NCI-H2081 treated with DMSO at 0.1 percent for 48 hours (cell line): ENCODE measurements at places on chromosomes 4 and X.

DNA sequence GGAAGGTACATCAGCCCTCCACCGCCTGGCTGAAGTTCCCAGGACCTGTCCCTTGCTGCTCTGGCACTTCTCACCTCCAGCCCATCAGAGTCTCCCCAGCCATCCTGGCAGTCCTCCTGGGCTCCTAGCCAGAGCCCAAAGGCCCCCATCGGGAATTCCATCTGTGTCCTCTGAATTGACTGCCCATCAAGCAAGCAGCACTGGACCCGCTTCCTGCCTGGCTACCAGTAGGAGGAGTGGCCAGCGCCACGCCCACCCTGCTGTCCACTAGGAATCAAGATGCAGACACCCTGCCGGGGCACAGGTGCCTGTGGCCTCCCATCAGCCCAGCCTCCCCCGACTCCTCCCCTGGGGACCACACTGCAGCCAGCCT is 47.2 kb downstream of the C4orf50 start:
- no peak for DNase-seq

GRCh38 chr4:152962150-152962549 is 26.0 kb downstream of the FHDC1 start:
- no peak for DNase-seq

DNA sequence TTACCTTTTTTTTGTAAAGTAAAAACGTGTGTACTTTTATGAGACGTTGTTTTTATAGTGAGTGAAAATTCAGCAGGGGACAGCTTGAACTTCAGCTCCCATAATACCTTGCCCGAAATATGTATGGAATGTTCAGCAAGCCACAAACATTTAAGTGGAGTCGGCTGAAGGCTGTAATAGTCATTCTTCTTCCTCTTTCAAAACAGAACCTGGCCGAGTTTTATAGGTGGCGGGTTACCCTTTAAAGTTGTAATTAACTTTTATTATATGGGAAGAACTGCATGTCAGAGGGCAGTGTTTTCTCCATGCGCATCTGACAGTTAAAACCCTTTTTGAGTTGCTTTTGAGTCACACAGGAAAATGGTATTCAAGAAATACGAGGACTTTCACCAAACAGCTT is 50.7 kb downstream of the CLDN34 start:
- no peak for DNase-seq

DNA sequence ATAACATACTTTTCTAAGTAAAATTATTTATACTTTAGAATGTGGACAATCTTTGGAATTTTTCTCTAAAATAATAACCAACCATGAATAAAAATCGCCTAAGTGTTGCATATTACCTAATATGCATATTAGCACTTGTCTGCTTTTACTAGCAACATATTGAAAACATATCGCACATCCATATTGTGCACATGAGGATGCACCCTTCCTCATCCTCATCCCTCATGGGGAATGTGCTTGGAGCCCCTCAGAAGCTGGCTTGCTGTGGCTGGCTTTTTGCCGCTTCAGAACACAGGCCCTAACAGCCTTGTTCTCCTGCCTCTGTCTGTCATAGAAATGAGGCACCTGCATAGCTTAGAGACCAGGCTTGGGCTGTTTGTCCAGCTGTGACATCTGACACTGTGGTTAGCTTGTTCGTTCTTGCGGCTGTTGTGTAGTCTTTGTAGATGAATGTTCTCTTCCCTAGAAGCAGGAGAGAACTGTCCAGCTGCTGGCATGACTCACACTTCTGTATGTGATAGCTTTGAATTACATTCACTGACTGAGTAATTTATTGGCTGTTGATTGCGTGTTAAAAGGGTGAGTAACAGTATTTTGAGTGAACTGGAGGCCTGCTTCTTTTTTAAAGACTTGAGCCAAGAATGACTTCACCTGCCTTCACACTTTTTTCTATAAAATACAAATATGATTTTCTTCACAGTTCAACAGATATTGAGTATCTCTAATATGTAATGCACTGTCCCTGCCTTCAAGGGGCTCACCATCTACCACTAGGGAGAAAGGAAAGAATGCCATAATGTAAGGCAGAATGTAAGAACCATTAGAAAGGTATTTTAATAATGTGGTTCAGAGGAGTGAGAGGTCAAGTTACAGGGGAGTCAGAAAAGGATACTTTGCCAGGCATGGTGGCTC is 81.9 kb downstream of the HMGB2 start:
- DNase-seq, result peak; percentile 27

DNA sequence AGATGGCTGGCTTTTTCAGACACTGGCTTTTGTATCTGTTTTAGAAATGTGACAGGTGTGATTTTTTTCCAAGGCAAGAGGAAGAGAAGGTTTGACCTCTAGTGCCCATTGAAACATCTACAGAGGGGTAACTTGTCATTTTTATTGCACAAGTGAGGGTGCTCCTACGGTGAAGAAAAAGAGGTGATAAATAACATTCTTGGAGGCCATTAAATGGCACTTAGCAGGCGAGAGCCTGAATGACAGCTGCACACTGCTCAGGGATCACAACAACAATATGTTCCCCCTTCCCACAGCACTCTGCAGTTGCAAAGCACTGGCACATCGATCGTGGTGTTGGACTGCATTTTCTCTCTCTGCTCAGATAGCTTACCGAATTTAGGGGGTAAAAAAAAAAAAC is 22.9 kb downstream of the FAM184B start:
- DNase-seq, result no peak

DNA sequence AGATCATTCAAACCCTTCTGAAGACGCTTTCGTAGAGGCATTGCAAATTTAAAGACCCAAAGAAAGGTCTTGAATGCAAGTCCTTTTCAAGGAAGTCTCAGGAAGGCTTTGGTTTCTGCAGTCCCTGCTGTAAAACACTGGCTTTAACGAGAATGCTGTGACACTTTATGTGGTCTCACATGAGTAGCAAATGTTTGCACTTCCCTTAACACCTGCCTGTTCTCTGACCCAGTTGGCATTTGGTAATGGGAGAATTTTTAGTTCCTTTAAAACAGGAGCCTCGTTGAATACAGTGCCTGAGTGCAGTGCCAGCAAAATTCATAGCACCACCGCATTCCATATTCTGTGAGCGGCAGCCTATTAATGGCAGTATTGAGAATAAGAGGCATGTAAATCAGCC is 330.5 kb upstream of the PRKX start:
- no peak for DNase-seq

DNA sequence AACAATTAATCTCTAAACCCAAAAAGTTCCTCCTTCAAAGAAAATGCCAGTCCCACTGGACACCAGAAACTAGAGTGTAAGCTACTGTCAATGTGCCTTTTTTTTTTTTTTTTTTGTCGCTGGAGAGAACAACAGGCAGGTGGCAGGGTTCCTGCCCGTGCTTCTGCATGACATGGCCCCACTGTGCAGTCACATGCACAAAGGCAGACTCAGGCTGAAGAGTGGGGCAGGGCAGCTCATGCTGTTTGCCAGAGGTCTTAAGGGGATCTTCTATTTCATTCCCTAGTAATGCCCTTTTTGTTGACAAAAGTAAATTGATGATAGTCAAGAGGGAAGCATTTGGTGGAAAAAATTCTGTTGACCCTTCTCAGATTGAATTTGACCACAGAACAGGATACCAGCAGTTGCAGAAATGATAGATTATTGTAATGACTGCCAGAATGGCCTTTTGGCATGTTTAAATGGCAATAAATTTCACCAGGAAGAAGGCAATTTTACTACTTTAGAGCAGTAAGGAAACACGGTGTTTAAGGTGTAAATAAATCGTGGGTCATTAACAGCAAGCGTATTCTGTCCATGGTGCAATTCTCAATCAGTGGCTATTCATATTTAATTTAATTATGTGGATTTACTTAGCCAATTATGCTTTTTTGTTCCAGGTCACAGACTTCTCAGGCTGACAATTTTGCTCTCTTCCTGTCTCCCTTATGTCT is 80.9 kb downstream of the NKX6-1 start:
- DNase-seq, result peak; percentile 67

- no peak for DNase-seq
These were observed 13.6 kb downstream of the PRSS12 start for GRCh38 chr4:118338981-118339765.

DNA sequence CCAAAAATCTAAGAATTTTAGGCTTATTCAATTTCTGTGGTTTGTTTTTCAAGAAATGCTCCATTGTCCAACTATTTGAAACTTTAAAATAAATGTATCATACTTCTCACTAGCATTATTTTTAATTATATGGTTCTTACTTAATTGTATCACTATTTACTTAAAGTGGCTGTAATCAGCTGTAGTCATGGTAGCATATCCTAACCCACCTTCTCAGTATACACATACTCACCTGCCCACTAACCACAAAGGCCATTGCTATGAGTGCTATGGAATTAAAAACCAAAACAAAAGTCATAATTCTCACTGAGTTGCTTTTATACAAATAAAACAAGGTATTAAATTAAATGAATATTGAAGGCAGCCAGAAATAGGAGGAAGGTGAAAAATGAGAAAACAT is 5.0 kb downstream of the FBXO8 start:
- DNase-seq, result peak; percentile 30

DNA sequence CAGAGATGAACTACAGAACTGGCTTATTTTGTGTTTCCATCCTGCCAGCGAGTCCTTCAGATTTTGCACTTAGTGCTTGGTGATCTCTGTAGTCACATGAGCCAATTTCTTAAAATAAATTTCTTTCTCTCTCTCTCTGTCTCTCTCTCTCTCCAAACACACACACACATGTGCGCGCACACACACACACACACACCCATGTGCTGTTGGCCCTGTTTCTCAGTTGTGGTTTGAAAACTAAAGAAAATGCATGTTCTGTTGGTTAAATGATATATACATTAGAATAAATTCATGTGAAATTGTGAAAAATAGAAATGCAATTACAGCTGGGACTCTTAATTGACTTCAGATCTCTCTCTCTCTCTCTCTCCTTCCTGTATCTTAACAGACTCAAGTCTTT is 399.3 kb downstream of the FAT4 start:
- no peak for DNase-seq

GRCh38 chrX:7076245-7076661 is 71.3 kb upstream of the STS start:
- no peak for DNase-seq

- DNase-seq, result no peak
These were observed 37.1 kb downstream of the SNX25 start for GRCh38 chr4:185246453-185246852.

DNA sequence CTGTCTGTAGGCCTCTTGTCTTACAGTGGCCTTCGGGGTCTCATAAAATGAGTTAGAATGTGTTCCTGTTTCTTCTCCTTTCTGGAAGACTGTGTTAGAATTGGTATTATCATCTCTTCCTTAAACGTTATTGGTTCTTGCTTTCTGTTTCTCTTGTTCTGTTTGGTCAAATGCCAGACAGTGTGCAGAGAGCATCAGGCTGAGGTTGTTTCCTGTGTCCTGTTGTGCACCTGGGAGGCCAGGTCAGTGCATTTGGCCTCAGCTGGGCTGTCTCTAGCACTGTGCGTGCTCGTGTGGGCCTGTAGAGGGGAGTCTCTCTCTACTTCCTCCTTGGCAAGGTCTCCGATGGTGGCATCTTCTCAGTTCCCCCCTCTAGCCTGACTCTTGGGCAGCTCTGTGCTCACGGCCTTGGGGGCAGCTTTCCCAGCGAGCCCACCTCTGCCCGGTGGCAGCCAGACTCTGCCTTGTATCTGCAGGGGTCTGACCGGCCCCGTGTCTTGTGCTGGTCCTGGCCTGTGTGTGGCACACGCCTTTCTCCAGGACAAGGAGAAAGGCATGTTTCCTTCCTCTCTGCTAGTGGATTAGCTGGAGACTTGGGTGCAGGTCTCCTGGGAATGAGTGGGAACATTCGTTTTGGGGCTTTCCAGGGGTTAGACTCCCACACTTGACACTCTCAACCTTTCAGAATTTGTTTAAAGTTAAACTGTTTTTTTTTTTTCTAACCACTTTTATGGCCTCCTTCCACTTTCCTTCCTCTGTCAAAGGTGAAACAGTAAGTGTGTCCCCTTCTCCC is 62.3 kb downstream of the FAM193A start:
- no peak for DNase-seq

DNA sequence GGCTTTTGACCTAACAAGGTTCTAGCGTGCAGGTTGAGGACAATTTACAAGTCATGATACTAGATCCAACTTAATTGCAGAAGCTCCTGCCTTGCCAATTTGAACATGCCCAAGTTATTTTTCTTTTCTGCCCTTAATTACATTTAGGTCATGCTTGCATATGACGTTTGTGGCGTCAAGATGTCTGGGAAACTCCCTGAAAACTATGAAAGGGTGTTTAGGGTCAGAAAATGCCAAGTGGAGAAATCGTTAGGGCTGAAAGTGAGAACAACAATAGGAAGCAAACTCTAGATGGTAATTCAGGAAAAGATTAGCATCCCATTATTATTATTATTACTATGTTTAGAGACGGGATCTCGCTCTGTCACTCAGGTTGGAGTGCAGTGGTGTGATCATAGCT is 38.2 kb upstream of the PLAC8 start:
- DNase-seq, result no peak

- no peak for DNase-seq
These were observed 31.4 kb upstream of the SETD7 start for GRCh38 chr4:139587446-139587845.

GRCh38 chrX:15204130-15204751 is 65.6 kb downstream of the ASB9 start:
- DNase-seq, result no peak

GRCh38 chr4:1770791-1771231 is 22.3 kb upstream of the FGFR3 start:
- no peak for DNase-seq

GRCh38 chr4:151882072-151882803 is 121.4 kb upstream of the GATB start:
- DNase-seq, result no peak

GRCh38 chrX:50071494-50071893 is 129.3 kb downstream of the AKAP4 start:
- DNase-seq, result no peak

DNA sequence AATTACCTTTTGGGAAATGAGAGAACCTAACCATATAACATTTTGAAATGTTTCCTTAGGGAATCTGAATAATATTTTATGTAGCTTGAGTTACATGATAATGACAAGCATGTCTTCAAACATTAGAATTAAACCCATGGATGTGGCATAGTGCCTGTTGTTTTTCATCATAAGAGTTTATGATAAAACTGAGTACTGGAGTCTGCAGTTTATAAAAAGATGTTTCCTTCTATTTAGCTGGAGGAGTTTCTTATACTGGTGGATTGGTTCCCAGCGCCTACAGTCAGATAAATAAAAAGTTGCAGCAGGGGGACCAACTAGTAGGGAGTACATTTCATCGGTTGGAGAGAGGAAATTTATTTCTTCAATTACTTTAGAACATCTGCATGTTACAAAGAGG is 70.1 kb upstream of the PCDH18 start:
- DNase-seq, result no peak

GRCh38 chr4:7331682-7332000 is 103.1 kb downstream of the PSAPL1 start:
- no peak for DNase-seq

DNA sequence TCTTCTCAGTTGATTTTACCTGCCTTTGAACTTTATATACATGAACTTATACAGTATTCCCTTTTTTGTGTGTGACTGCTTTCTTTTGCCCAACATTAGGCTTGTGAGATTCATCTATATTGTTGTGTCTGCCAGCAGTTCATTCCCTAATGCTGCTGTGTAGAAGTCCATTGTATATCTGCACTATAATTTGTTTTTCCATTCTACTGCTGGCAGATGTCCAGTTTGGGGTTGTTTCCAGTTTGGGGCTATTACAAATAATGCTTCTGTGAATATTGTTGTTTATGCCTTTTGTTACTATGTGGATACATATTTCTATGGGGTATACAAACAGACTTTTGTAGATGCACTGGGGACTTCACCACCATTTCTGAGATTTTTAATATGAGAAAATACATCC is 268.4 kb downstream of the DCTD start:
- no peak for DNase-seq
